Stimulated activated CD4-positive, alpha-beta T cell treated with anti-CD3 and anti-CD28 coated beads, TNF-alpha, amount 100 ng/mL, for 48 hours (primary cell): ENCODE measurements at places on chromosomes 12 and 14.

DNA sequence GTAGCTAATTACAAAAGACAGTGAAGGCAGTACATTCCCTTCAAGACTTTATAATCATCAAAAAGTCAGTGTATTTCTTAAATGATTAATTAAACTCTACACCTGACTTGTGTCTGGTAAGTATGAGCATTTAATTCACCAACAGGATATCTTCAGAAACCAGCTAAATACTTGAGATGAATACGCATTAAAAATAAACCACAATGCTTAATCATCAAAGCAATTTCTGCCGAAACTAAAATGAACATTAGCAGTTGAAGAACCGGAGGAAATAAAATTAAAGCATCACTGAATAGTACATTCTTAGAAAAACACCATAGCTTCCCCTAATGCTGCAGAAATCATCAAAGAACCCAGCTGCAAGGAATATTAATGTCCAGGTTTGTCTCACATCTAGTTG is 32.7 kb downstream of the SLC25A21 start:
- DNase-seq = no peak

DNA sequence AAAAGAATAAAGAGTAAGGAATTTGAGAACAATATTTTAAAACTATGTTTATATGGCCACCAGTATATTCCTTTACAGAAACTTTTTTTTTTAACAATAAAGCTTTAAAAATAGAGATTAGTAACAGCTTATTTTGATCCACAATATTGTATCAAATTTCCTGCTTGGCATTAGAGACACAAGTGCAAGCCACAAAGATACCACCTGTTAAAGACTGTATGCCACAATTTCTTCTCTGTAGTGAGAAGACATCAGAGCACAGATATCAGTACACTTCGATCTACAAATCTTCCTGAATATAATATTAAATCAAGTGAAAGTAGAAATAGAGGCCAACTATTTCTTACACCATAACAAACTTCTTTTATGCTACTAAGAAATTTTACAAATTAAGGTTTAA is 68.0 kb downstream of the GALNT4 start:
- no peak for DNase-seq

DNA sequence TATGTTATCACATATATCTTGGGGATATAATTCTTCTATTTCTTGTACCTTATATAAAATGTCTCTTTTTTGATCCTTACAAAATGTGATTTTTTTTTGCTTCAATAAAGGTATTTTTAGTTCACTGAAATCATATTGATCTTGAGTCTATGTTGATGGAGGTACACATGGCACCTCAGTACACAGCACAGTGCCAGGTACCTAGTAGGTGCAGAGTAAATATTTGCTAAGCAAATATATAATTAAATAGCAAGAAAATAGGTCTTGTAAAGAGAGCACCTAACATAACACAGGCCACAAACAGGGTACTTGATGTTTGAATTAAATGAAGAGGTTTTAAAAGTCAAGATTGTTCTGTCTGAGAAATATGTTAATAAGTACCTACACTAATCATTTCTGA is 69.7 kb downstream of the CIT start:
- no peak for DNase-seq

DNA sequence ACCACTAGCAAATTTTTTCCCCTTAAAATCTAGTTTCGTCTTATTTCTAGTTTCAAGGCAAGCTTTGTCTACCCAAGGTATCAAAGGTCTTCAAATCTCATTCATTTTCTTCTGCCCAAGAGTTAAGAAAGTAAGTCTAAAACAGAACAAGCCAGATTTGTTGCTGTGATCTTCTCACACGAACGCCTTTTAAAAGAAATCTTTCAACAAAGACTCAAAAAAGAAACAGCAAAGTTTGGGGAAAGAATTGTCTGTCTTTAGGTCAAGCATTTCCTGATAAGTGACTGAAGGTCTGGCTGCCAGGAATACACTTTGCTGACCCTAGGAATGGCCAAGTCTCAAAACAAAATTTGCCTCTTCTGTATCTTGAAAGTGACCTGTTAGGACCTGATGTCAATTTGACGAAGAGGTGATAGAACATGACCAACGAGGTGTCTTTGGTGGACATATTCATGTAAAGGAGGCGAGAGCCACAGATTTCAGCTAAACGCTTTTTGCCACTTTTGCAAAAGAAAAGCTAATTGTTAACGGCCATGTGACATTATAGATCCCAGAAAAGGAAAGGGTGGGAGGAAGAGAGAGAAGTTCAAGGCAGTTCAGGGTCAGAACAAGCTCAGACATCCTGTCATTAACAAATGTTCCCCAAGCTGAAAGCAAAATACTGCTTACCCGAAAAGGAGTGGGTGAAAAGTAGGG is 1.7 kb downstream of the CDK17 start:
- DNase-seq = no peak

- DNase-seq = no peak
These were observed 6.8 kb downstream of the DRAM1 start for GRCh38 chr12:101884174-101884573.

DNA sequence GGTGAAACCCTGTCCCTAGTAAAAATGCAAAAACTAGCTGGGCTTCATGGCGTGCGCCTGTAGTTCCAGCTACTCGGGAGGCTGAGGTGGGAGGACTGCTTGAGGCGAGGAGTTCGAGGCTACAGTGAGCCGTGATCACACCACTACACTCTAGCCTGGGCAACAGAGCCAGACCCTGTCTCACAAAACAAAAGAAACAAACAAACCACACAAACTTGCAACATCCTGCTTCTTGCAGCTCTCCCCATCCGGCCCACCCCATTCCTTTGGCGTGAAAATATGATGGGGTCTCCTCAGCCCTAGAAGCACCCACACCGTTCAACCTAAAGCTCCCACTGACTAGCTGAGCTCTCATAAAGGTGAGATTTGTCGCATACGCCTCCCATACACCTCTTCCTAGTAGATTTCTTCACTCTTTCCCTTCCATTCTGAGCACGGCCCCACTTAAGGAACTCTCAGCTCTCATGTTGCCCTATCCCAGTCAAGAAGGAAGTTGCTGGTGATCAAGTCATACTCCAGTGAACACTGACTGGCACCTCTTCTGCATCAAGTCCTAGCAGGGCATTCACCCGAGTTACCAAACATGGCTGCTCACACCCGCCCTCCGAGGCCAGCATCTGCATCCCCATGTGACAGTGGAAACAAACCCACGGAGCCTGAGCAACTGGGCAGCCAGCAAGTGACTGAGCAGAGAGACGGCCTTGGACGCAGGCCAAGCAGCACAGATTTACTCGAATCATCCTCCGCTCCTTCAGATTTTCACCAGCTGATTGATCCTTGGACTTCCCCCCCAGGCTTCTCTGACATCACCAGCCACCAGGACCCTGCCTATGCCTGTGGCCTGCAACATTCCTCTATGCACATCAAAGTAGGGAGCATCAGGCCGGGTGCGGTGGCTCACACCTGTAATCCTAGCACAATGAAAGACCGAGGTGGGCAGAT is 18.9 kb upstream of the CD27 start:
- DNase-seq = no peak
